Caco-2 (cell line): ENCODE measurements at places on chromosomes 11 and 22.
A peak's percentile ranks its signal among the peaks of the same experiment; 100 is the strongest.

- peak; percentile 66 for DNase-seq
- no peaks in the 10 kb centered on the region for H3K27me3 ChIP-seq
- H3K4me1 ChIP-seq = no peaks in the 10 kb centered on the region
- H3K27ac ChIP-seq = no peak overlapping the region
- H3K4me3 ChIP-seq = no peak overlapping the region
- no peaks in the 10 kb centered on the region for H3K36me3 ChIP-seq
Measured at GRCh38 chr11:32374261-32374711, 61.1 kb downstream of the WT1 start.

DNA sequence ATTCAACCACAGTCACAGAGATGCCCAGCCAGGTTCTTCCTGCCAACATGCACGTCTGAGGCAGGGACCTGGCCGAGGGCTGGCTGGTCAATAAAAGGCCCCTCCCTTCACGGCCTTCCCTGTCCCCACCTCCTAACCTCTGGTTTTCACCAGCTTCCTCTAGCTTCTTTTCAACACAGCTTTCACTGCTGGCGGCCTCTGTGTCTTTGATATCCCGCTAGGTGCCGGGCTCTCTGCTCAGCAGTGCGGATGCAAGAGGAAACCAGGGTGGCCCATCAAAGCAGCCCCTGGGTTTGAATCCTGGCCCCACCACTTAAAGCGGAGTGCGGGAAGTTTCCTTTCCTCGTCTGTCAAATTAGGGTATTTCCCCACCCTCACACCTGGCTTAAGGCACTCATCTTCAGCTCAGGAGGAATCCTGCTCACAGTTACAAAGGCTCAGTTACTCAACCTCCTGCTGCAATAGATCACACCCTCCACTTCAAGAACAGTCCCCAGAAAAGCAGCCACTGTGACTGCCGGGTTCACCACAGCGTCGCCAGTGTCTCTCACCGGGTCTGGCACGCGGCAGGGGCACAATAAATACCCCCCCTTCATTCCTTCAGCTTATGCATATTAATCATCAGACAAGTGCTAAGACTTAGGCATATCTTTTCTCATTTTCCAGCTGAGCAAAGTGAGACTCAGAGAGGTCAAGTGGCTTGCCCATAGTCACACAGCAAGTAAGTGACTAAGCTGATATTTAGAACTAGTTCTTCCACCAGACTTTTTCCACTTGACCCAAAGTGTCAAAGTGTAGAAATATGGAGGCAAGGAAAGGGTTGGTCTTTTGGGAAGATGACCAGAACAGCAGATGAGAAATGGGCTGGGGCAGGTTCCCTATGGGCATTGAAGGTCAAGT lies 45.7 kb downstream of the TXN2 start:
- peak overlapping the region; percentile 73 for H3K27ac ChIP-seq
- peaks cover 63% of the 10 kb centered on the region for H3K4me1 ChIP-seq
- peak; percentile 79 for DNase-seq
- H3K27me3 ChIP-seq = no peaks in the 10 kb centered on the region
- H3K4me3 ChIP-seq = no peak overlapping the region

DNA sequence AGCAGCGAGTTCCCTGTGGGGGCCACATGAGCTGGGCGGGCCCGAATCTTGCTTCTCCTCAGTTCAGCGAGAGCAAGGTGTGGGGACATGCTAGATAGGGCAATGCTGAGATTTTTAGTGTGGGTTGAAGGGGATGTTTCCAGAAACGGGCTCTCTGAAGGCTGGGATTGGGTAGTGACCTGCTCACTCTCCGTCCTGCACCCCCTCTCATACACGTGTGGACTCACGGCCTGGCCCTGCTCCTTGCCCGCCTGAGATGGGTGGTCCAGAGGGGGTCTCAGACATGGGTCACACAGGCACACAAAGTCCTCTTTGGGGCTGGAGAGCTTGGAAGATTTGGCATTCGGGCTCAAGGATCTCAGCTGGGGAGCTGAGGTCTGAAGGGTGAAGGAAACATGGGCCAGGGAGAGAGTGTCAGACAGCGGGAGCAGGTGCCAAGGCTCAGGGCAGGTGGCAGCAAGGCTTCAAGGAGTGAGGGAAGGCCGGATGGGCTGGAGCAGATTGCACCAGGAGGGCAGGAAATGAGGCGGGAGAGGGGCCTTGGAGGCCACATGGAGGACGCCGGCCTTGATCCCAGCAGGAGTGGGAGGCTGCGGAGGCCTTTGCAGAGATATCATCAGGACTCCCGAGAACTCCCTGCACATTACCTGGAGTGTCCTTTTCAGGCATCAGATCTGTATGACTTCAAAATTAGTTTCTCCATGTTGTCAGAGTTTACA lies 74.1 kb downstream of the PARVB start:
- H3K4me1 ChIP-seq = no peaks in the 10 kb centered on the region
- no peaks in the 10 kb centered on the region for H3K27me3 ChIP-seq
- H3K27ac ChIP-seq = no peak overlapping the region
- H3K36me3 ChIP-seq = no peaks in the 10 kb centered on the region

DNA sequence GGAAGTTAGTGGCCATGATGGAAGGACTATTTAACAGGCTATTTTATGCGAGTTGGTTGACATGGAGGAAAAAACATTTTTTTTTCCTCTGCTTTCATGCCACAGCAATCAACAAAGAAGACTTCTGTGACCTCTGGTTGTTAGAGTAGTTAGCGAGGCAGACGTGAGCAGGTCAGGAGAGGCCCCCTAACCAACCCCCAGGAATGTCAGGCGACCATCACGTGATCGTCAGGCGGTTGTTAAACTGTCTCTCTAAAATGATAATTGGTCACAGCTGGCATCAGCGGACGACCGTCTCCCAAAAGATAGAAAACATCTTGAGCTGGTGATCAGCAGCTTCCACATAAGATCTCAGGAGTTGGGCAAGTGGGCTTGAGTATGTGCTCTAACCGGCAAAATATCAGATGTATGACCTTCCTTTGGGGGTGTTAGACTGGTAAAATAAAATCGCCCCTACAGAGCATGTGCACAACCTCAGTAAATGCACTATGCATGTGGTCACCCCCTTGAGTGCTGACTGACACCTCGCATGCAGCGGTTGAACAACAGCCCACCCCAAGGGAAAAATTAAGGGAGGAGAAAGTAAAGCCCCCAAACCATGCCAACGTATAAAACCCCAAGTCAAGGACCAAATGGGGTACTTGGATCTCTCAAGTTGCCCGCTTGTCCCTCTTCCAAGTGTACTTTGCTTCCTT lies 20.9 kb upstream of the NARS2 start:
- no peaks in the 10 kb centered on the region for H3K36me3 ChIP-seq
- H3K27me3 ChIP-seq = no peaks in the 10 kb centered on the region
- H3K4me1 ChIP-seq = peaks cover 8% of the 10 kb centered on the region
- H3K27ac ChIP-seq = no peak overlapping the region
- H3K4me3 ChIP-seq = no peak overlapping the region
- DNase-seq = no peak

- H3K4me1 ChIP-seq = no peaks in the 10 kb centered on the region
- no peaks in the 10 kb centered on the region for H3K27me3 ChIP-seq
- no peak overlapping the region for H3K27ac ChIP-seq
Measured at GRCh38 chr22:49198705-49199084, 629.0 kb downstream of the BRD1 start.

GRCh38 chr11:8006349-8006977 lies 19.3 kb downstream of the EIF3F start:
- no peak overlapping the region for H3K4me3 ChIP-seq
- no peaks in the 10 kb centered on the region for H3K36me3 ChIP-seq
- no peaks in the 10 kb centered on the region for H3K27me3 ChIP-seq
- DNase-seq = peak; percentile 70

DNA sequence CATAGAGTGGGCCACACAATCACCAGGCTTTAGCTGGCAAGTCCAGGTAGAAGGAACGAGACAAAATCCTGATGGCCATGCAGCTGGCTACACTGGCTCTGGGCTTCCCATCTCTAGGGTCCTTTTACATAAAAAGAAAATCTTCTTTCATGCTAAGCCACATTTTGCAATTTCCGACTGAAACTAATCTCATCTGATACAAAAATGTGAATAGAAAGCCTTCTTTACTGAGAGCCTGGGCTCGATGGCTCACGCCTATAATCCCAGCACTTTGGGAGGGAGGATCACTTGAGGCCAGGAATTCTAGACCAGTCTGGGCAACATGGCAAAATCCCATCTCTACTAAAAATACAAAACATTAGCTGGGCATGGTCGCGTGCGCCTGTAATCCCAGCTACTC lies 67.2 kb downstream of the MICAL3 start:
- no peak for DNase-seq
- H3K27ac ChIP-seq = no peak overlapping the region

DNA sequence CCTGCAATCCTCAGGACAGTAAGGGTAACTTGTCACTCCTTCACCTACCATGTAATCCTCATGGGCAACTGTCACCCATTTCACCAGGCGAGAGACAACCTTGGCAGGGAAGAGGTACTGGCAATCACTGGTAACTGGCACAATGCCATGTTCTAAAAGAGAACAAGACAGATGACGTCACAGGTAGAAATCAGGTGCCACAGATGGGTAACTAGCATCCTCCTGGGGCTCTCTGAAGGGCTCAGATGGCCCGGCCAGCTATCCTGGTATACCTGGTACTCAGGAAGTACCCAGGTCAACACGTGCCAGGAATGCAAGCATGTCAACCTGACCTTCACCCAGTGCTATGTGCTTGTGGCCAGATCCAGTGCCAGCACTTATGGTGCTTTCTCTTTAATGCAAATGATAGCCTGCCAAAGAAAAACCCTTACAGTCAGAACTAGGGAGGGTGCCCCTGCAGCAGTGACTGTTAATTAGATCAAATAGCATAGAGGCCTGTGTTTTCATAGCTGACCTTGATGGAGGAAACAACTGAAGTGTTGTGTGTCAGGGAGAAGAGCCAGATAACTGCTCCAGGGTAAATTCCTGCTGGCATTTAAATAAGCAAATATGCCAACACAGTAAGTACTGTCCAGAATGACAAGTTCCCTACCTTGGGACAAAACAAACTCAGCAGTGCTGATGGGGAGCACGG lies 36.2 kb downstream of the THOC5 start:
- no peak for DNase-seq
- H3K27ac ChIP-seq = no peak overlapping the region
- peaks cover 2% of the 10 kb centered on the region for H3K36me3 ChIP-seq
- H3K4me3 ChIP-seq = no peak overlapping the region

GRCh38 chr11:93267383-93267782 lies 63.2 kb upstream of the DEUP1 start:
- H3K36me3 ChIP-seq = no peaks in the 10 kb centered on the region
- DNase-seq = no peak
- no peaks in the 10 kb centered on the region for H3K4me1 ChIP-seq
- H3K27ac ChIP-seq = no peak overlapping the region

GRCh38 chr22:40055143-40055883 lies 60.6 kb downstream of the FAM83F start:
- no peaks in the 10 kb centered on the region for H3K36me3 ChIP-seq
- H3K4me1 ChIP-seq = no peaks in the 10 kb centered on the region
- no peaks in the 10 kb centered on the region for H3K27me3 ChIP-seq
- no peak overlapping the region for H3K4me3 ChIP-seq
- DNase-seq = no peak
- H3K27ac ChIP-seq = no peak overlapping the region

- DNase-seq = peak; percentile 1
- H3K36me3 ChIP-seq = no peaks in the 10 kb centered on the region
- H3K27ac ChIP-seq = no peak overlapping the region
- H3K4me3 ChIP-seq = no peak overlapping the region
- no peaks in the 10 kb centered on the region for H3K4me1 ChIP-seq
Measured at GRCh38 chr22:49040111-49040510, 787.6 kb downstream of the BRD1 start.

GRCh38 chr11:58546841-58547240 lies 28.8 kb downstream of the LPXN start:
- H3K27me3 ChIP-seq = no peaks in the 10 kb centered on the region
- no peaks in the 10 kb centered on the region for H3K36me3 ChIP-seq
- no peaks in the 10 kb centered on the region for H3K4me1 ChIP-seq
- no peak for DNase-seq
- no peak overlapping the region for H3K27ac ChIP-seq
- no peak overlapping the region for H3K4me3 ChIP-seq

DNA sequence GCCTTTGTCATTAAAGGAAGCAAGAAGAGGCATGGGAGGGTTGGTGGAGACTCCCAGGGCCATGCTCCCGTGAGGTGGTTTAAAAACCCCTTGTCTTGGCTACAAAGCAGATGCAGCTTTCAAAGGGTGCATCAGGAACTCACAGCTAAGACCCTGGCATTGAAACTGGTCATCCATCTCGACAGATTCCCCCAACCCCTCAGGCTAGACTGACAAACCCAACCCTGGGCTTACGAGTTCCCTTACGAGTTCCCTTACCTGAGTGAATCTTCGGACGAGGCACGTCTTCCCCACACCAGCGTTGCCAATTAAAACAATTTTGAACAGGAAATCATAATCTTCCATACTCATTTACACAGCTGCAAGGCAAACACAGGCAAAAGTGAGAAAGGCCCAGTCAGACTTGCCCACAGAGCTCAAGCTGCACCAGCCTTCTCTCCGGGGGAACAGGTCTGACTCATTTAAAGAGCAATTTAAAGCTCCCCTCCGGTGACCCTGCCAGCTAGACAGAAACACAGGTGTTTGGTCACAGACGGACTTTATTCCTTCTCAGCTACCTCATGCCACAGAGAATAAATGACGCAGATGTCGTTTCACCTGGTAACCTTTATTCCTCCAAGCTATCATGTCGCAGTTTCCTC lies 74.6 kb downstream of the RAB30 start:
- no peak overlapping the region for H3K4me3 ChIP-seq
- no peak for DNase-seq
- peaks cover 14% of the 10 kb centered on the region for H3K4me1 ChIP-seq
- H3K27ac ChIP-seq = no peak overlapping the region
- H3K36me3 ChIP-seq = no peaks in the 10 kb centered on the region

DNA sequence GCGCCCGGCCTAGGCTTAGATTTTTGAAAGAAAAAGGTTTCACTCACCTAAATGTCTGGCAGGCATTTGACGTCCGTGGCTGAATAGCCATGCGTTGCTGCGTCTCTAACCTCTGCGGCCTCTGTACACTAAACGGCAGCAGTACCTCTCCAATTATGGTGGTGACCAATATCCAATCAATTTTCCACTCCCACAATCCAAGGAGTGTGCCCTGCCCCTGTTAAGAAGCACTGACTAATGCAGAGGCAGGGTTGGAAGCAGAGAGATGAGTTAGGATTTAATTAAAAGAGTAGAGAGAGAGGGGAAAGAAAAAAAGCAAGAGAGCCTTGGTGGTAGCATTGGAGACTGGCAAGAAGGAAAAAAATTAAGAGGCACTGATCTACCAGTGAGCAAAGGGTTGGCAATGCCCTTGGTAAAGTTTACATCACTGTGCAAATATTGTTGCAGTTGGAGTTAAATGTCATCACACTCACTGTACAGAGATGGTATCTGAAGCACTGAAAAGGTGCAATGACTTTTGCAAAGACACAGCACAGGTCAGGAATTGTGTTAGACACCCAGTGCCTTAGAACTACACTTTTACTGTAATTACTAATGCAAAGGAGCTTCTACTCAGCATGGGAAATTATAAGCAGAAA lies 526.7 kb downstream of the NTM start:
- H3K27ac ChIP-seq = no peak overlapping the region
- no peaks in the 10 kb centered on the region for H3K36me3 ChIP-seq
- no peaks in the 10 kb centered on the region for H3K4me1 ChIP-seq

DNA sequence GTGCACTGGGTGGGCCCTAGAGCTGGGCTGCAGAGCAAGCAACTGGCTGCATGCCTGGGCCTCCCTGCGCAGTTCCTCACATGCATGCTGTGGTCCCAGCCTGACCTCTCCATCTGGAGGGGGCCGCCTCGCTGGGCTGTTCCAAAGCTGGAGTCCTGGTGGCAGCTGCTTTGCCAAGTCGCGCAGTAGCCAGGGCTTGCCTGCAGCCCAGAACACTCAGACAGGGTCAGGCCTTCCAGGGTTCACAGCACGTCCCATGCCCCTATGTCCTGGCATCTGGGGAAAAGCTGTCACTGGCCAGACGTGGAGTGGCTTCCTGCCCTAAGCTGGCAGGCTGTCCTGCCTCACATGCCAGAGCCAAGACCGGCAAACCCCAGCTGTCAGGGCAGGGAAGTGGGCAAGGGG lies 16.5 kb upstream of the CDC42EP2 start:
- H3K27ac ChIP-seq = no peak overlapping the region
- peaks cover 62% of the 10 kb centered on the region for H3K4me1 ChIP-seq
- H3K36me3 ChIP-seq = peaks cover 5% of the 10 kb centered on the region
